ENCODE measurements at places on chromosomes 3 and 15.

- DNase-seq = peak; percentile 76
Observed at GRCh38 chr3:49004352-49005302, 2.6 kb upstream of the WDR6 start.

GRCh38 chr3:42001777-42002176, 39.9 kb upstream of the ULK4 start:
- no peak for DNase-seq

GRCh38 chr3:14810801-14811661, 7.7 kb upstream of the FGD5 start:
- DNase-seq = no peak

GRCh38 chr3:97763586-97764406, 762 bp upstream of the ARL6 start:
- DNase-seq = peak; percentile 78

- DNase-seq = no peak
Observed at GRCh38 chr3:115551016-115551415, 72.3 kb upstream of the GAP43 start.

DNA sequence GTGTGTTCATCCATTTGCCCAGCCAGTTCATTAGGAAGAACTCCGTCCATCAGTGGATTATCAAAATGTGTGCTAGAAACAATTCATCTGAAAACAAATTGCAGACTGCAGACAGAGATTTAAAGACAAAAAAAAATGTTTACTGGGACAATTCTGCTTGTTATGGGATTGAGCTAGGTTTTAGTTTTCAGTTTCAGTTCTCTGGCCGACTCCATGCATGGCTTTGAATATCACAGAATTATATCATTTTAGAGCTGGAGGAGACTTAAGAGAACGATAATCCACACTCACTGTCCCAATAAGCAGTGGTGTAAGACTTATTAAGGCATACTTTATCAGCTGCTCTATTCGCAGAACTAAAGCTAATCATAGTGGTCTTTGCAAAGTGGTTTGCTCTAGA, 51.1 kb downstream of the TFG start:
- no peak for DNase-seq

- DNase-seq = no peak
Observed at GRCh38 chr3:176650478-176650877, 546.8 kb downstream of the TBL1XR1 start.

DNA sequence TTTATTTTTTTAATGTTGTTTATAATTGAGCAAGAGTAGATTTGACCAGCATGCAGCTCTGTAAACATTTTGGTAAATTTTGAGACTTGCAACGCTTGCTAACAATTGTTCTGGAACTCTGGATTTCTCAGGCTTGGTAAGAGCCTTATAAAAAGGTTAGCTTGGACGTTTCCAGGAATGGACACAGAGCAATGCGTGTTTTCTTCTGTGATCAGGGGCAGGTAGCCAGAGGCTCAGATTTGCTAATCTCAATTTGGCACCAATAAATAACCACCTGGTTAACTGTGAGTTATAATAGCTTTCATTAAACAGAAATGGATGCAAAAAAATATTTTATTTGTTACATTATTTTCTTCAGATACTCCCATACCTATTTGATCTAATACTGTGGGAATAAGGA, 39.8 kb downstream of the CADM2 start:
- DNase-seq = no peak

DNA sequence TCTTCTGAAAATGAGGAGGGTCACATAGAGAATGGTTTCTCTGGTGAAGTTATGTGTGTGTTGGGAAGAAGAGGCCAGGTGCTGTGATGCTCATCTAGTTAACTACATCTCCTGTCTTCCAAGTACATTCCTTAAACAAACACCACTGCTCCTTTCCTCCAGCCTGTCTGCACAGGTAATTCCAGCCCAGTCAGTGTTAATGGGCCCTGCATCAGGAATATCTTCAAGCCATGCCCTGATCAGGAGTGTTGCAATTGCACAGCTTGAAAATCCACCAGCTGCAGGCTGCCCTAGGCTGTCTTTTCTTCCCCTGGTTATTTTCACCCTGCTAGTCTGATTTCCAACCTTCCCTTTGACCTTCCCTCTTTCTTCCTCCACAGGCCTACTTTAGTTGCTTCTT, 41.9 kb upstream of the LMOD3 start:
- DNase-seq = no peak

DNA sequence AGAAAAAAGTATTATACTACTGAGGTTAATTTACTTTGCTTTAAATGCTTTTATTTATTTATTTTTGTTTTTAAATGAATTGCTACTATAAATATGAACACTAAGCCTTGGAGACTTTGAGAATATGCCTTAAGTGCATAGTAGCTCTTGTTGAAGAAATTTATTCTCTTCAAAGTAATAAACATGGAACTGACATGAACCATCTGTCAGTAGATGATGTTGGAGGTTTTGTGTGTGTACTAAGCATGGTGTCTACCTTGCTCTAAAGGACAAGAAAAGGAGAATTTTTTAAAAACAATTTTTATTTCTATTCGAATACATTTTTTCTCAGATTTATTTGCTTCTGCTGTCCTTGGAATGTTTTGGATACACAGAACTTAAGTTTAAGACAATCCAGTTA, 81.1 kb upstream of the PDZRN3 start:
- DNase-seq = no peak

DNA sequence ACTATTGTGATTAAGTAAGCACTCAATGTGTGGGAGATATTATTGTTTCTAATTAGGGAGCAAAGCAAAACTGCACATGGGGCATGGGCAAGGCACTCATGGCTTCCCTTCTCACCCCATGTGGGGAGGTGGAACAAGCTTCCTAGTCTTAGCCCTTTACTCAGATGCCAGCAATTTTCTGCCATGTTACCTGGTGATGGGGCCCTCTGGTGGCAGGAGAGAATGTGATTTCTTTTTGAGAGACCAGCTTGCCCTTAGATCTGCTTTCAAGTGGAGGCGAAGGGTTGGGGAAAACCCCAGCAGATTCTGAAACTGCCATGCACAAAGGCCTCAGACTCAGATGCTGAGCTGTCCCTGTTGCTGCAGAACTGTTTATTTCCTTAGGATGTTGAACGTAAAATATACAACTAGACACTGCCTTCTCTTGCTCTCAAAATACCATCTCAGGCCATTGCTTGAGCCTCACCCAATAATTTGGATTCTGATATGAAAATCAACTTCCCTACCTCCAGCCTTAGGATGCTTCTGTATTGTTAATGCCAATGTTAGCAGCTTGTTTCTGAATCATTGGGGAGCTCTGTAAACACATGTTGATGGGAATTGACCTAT, 130.2 kb upstream of the TPRG1 start:
- peak; percentile 30 for DNase-seq

GRCh38 chr15:63504247-63504978, at the start of gene USP3:
TSS of gene USP3 (plus strand) at chr15:63504593. CDS start at chr15:63504740, 147 bp downstream.
- DNase-seq = peak; percentile 91

- no peak for DNase-seq
Observed at GRCh38 chr3:46489875-46490274, 7.9 kb upstream of the RTP3 start.

DNA sequence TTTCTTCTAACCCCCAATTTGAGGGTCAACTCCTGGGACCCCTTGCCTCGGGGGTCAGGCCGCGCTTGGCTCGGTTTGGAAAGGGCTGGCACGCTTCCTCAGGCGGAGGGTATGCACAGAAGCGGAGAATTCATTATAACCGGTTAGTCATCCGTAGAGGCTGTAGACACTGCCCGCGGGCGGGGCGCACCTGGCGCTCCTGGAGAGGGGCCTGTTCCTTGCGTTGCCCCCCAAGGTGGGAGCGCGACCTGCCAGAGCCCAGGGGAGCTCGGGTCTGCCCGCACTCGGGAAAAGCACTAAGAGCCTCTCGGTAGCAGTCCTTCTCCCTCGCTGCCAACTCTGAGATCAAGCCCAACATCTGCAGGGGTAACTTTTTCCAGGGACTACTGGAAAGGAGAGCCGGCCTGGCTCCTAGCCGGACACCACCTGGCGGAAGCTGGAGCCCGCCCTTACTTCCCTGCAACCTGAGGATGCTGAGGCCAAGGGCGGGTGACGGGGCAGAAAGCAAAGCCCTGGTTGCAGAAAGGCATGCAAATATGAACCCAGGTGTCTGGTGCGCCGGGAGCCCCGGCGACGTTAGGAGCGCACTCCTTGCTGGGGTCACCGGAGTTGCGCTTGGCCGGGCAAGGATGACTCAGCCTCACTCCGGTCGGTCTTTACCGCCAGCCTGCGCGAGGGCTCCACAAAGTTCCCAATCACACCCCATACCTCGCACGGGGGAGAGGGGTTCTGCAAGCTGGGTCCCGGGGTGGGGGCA, 1.5 kb upstream of the CACNA2D3 start:
- DNase-seq = peak; percentile 72

DNA sequence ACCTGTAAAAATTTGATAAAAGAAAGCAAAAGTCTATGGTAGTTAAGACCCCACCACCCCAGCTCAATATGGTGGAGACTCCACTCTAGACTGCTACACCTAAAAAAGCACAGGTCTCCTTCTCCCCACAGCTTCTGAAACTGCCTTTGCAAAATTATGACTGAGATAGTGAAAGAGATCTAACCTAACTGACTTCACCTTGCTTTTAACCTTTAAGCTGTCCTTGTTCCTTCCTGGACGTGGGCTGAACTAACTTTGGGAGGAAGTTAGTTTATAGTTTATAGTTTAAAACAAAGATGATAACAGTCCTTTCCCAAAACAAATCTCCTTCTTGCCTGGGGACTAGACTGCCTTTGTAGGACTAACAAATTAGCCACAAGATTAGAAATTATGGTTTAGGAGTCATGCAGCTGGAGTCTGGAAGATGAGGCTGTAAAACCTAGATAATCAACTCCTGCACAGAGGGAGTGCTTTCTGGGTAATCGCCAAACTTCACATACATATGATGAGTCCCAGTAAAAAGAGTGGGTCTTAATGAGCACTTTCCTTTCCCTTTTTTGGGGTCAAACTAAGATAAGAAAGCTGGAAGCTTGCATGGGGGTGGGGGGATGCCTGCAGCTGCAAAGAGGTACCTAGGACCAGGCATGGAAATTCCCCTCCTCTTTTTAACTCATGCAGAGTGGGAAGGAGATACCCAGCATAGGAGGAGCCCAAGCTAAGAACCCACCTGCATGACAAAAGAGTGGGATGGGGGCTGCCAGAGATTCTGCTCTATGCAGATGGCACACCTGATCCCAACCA, 17.5 kb downstream of the CCR8 start:
- DNase-seq = no peak

GRCh38 chr3:71509066-71509465, 74.5 kb downstream of the FOXP1 start:
- DNase-seq = no peak

- DNase-seq = no peak
Observed at GRCh38 chr3:109109574-109109973, 8.4 kb downstream of the MORC1 start.

DNA sequence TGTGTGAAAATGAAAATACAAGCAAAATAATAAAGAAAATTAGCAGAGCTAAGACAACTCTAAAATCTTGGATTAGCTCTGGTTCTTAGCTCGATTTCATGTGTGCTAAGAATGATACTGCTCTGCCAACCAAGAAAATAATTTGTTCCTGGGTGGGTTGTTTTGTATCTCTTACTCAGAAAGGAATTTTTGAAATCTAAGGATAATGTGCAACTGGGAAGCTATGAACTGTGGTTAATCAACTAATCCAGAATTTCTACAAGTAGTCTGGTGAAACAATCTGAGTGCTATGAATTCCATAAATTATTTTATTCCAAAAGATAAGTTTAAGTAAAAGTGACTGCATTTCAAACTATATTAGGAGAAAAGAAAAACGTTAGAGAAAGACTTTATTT, 92.0 kb downstream of the TFDP2 start:
- no peak for DNase-seq

DNA sequence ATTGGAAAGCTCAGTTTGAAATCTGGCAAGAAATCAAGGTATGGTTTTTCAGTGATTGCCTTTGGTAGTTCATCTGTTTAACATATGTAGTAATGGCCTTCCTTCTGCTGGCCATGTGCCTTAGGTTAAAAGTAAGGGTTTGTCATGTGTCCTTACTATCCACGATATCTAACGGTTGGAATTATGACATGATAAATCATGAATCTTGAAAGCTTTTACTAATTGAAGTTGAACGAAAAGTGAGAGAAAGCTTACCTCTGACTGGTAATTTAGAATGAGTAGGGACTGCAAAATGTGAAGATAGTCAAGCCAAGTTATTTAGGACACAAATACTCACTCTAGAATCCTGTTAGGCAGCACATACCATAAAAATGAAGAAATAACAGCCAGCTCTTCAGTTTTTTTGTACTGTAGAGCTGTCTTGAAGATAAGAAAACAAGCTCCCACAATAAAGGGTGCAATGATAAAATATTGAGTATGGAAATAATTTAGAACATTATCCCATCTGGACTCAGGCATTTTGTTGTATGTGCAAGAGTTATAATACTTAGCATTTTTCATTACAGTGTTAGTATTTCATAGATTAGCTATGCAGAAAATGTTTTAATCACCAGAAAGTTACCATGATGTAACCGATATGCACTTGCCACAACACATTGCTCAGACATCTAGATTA, 303.4 kb downstream of the ZNF385D start:
- DNase-seq = no peak

GRCh38 chr3:10395671-10396070, 74.8 kb upstream of the SEC13 start:
- DNase-seq = no peak

- no peak for DNase-seq
Observed at GRCh38 chr15:40933517-40933902, 4.4 kb downstream of the DLL4 start.

DNA sequence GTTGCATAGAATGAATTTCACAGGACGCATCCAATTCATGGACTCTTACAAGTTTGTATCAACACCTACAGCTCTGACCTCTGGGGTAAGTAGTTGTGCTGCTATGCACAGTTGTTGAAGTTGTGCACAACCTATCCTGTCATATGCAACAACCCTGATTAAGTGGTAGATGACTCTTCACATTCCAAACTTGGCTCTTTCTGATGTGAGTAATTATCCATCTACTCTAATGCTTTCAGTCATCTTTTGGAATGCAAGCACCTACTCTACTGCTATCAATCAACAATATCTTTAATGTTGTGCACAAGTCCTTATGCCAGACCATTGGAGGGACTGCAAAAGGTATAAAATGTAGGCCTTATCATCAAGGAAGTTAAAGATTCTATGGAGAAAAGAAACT, 921.4 kb downstream of the MCTP2 start:
- DNase-seq = no peak

DNA sequence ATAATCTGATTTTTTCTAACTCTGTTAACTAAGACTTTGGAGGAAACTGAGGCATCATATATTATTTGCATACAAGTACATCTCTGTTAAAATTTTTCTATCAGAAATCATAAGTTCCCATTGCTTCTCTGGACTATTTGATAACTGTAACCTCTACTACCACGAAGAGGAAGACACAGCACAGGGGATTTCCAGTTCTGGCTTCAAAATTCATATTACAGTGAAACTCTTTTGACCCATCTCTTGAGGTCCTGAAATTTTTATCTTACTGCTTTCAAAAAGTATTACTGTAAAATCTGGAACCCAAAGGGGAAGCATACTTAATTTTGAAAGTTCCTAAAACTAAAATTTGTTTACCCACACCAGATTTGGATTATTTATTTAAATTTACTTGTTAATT, 4.2 kb downstream of the PLSCR1 start:
- no peak for DNase-seq

Data from NCI-H146 (cell line).